HT-29 (cell line): ENCODE measurements at places on chromosomes 2 and 18.

GRCh38 chr2:65778137-65778536 lies 345.7 kb upstream of the SPRED2 start:
- no peak for DNase-seq

DNA sequence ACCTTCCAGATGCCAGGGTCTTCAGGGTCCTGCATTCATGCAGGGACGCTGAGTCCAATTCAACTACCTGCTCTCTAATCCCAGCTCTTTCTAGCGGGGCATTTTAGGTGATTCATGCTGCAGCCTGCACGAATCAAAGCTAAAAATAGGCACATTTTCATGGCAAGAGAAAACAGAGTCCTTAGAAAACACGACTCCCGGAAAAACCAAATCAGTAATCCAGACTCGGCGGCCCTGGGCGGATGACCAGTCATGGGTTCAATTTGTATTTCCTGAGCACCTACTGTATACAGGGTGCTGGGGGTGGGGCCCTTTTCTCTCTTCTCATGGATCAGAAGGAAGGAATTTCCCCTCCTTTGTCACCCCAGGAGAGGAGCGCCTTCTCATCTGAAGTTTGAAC lies 64.4 kb downstream of the LONRF2 start:
- no peak for DNase-seq

- no peak for DNase-seq
Measured at GRCh38 chr2:67075530-67076238, 321.4 kb upstream of the ETAA1 start.

DNA sequence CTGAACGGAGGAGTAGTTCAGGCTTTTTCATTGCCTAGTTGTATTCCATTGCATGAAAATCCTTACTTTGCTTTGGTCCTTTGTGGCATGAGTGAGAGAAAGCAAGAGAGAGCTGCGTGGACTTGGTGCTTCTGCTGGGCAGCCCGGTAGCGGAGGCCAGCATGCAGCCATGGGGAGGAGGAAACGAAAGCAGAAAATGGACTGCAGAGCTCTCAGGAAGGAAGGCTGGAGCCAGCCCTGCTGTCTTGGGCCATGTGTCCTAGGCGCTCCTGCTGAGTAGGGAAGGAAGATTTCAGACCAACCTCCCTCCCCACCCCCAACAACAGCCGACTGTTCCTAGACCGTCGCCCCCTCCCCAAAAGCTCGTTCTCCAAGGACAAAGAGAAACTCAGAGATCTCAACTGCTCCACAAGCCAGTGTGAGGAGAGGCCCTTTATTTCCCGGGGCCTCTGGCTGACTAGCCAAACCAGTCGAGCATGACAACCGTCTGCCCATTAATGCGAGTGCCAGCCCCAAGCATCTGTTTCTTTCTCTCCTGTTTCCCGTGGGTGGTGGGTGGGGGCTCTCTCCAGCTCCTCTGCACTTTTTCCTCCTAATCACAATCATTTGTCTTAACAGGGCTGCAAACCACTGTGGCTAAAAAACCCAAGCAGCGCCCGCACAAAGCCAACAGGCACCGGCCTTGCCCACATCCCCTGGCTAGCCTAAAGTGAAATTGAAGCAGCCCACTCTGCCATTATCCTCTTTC lies 66.8 kb upstream of the FZD7 start:
- DNase-seq = no peak

DNA sequence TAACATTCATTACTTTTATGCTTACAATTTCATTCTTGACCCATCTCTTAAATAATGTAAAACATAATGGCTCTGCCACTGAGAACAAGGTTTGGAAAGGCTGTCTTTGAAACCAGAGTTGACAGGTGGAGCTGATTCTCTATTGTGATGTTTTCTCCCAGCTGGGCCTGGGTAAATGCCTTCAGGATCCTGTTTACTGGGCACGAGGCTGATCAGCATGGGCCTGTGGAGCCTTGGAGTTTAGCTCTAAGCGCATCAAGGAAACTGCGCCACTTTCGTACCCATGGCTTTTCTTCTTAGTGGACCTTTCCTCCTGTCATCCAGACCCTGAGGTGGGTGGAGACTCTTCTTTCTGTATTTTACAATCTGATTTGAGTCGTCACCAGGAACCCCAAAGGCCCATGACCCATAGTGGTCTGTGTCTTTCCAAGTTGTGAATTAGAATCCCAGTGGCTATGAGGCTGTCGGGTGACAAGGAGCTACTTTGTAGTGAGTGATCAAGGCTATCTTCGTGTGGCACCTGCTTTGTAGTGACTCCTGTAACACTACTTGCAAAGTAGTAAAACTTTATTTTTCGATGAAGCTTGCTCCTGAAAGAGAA lies 123.1 kb downstream of the LPIN1 start:
- DNase-seq = no peak

DNA sequence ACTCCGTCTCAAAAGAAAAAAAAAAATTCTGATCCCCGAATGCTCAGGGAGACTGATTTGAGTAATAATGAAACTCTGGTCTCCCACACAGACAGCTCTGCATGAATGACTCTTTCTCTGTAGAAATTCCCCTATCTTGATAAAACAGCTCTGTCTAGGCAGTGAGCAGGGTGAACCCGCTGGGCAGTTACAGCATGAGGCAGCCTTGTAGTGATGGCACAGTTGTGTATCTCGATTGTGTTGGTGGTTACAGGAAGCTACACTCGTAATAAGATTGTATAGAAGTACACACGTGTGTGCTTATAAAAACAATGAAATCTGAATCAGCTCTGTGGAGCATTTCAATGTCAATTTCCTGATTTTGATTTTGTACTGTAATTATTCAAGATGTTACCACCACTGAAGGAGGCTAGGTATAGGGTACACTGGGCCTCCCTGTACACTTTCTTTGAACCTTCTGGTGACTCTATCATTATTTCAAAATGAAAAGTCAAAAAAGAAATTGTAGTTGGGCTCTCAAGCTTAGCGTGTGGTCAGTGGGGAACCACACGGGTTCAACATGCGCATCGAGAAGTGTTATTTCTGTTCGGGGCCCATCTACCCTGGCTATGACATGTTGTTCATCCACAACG lies 34.9 kb upstream of the ATP8B1 start:
- no peak for DNase-seq

DNA sequence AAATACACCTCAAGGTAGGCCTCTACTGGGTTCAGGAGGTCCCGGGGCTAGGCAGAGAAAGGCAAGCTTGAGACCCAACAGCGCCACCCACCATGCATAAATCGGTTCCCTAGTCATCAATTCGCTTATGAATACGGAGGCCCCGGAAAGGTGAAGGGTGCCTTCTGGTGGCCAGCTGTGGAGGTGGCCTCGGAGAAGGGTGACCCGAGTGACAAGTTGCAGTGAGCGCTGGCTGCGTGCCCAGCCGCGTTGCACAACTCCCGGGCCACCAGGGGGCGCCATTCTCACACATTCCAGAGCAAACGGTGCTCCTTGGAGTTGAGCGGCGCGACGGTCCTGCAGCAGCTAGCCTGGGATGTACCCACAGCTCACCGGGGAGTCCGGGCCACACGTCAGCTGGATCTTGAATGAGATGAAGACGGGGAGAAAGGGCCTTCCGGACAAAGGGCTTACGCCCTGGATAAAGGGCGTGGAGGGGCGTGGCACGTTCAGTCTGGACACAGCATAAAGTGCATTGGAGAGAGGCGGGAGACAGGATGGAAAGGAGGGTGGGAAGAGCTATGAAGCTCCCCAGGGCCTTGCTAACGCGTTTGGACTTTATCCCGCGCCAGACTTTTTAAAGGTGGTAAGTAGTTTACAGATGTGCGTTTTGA lies 20.4 kb downstream of the TMSB10 start:
- peak; percentile 99 for DNase-seq

- DNase-seq = no peak
Measured at GRCh38 chr18:54720620-54721019, 107.7 kb upstream of the RAB27B start.

DNA sequence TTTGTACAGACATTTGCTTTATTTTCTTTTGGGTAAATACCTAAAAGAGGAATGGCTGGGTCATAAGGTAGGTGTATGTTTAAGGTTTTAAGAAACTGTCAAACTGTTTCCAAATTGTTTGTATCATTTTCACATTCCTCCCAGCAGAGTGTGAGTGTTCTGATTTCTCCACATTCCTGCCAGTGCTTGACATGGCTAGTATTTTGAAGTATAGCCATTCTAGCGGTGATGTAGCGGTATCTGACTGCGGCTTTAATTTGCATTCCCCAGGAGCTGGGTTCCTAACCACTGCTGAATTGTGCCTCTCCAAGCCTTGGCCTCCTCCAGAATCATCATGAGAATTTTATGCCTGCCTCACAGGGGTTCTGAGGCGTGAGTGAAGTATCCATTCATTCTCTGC lies 61.8 kb upstream of the ARL4C start:
- no peak for DNase-seq

DNA sequence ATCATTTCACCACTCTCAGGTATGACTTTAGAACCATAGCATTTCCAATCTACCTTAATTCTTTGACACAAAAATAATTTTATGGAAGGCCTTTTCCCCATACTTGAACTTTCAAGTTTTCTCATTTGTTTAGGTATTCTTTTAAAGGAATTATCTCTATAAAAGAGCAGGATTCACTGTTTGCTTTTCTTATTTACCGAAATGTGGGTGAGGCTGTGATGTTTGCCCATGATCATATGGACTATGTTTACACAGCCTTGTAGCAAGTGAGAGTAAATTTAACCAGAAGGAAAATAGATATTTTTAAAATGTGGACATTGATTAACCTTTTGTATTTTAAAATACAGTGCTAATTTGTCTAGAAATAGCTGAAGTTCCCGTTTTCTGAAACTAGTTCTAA lies 26.3 kb downstream of the CAB39 start:
- DNase-seq = peak; percentile 33

- no peak for DNase-seq
Measured at GRCh38 chr2:144914622-144915318, 394.9 kb upstream of the ZEB2 start.

DNA sequence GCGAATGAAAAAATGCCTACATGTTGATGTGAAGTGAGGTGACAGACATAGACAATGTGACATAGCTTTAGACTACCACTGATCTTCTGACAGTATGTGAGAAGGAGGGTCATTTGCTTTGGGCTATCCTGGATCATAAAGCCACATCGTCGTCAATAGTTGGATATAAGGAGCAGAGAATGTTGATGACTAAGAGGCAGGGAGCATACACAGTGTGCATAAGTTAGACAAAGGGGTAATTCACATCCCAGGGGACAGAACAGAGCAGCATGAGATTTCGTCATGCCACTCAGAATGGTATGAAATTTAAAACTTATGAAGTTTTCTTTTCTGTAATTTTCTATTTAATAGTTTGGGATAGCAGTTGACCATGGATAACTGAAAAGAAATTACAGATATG lies 403.2 kb downstream of the DSC3 start:
- DNase-seq = no peak
